ENCODE measurements at places on chromosomes 2 and 18.

GRCh38 chr2:192194866-192195547, at the start of gene TMEFF2:
Gene TMEFF2 (minus strand): TSS chr2:192194933. CDS start chr2:192194524, 409 bp downstream.
- DNase-seq = no peak

GRCh38 chr2:160253440-160254188, 53.5 kb upstream of the ITGB6 start:
- peak; percentile 52 for DNase-seq

GRCh38 chr2:215878476-215879063, 134.8 kb downstream of the MREG start:
- DNase-seq = no peak

- no peak for DNase-seq
Observed at GRCh38 chr18:55818284-55818683, 230.3 kb upstream of the TCF4 start.

GRCh38 chr2:165032559-165032958, 77.2 kb upstream of the SLC38A11 start:
- no peak for DNase-seq

GRCh38 chr18:59665057-59666006, 31.9 kb downstream of the CCBE1 start:
- DNase-seq = no peak

DNA sequence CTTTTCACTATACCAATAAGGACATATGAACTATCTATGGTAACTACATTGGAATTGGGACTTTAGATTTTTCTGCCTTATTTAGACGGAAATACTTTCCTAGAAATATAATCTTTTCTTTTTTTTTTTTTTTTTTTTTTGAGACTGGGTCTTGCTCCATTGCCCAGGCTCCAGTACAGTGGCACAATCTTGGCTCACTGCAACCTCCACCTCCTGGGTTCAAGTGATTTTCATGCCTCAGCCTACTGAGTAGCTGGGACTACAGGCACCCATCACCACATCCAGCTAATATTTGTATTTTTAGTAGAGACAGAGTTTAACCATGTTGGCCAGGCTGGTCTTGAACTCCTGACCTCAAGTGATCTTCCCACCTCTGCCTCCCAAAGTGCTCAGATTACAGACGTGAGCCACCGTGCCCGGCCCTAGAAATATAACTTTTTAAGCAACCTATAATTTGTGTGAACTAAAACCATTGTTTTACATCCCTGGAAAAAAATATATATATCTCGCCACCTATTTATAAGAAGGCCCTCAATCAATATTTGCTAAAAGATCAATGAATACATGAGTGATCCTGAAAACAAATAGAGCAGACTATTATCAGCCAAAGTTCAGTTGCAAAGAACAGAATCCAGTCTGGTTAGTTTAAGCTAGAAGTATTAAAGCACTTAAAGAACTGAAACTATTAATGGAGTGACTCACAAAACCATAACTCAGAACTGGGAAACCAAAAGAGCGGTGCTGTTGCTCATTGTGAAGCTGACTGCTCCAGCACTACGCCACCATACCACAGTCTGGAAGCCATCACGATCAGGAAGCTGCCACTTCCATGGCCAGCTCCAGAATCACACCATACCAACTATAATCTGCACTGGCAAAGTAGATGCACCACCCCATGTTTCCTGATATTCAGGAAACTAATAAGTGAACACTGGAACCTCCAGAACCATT, 8.4 kb upstream of the HNRNPLL start:
- DNase-seq = no peak

- no peak for DNase-seq
Observed at GRCh38 chr2:8644605-8645175, 37.2 kb upstream of the ID2 start.

DNA sequence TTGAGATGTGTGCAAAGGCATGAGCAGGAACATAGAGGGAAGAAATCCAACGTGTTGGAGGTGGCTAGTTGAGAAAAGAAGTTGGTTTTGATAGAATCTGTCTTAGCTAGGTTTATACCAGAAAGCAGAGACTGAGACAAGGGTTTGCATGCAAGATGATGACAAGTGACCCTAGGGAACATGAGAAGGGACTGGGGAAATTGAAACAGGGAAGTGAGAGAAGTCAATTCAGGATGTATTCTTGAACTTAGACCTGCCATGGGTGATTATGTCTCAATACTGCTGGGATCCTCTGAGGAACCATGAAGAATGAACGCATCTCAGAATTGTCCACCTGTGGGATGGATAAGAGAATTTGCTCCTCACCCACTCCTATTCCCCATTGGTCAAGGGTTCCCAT, 20.5 kb downstream of the IL36A start:
- no peak for DNase-seq

DNA sequence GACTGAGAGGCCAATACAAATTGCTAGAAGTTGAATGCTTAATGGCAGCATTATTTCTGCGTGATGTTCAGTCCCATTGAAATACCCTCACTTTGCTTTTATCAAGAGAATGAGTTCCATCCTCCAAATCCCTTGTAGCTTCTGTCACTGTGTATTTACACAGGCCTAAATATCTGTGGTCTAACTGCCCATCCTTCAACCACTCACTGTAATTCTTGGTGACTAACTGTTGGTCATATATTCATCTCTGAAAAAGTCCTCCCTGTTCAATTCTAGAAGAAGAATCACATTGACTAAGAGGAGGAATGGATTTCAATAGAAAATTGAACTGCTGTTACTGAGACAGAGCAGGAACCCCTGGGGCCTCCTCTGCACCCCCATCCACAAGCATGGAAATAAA, 74.2 kb upstream of the L3MBTL4 start:
- no peak for DNase-seq

DNA sequence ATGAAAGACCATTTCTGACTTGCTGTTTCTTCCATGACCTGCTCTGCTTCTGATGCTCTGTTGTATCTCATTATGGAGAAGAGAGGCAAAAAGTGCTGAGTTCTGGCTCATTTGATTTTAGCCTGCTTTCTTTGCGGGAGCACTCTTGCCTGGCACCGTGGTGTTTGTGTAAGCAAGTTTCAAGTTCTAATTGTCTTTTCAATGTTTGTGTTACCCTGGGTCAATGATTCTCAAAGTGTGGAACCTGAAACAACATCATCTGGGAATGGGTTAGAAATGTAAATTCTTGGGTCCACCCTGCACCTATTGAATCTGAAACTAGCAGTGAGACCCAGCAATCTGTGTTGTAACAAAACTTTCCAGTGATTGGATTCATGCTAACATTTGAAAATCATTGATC, 85.5 kb upstream of the STON1 start:
- no peak for DNase-seq

GRCh38 chr2:134670955-134671354, 47.8 kb downstream of the TMEM163 start:
- no peak for DNase-seq

DNA sequence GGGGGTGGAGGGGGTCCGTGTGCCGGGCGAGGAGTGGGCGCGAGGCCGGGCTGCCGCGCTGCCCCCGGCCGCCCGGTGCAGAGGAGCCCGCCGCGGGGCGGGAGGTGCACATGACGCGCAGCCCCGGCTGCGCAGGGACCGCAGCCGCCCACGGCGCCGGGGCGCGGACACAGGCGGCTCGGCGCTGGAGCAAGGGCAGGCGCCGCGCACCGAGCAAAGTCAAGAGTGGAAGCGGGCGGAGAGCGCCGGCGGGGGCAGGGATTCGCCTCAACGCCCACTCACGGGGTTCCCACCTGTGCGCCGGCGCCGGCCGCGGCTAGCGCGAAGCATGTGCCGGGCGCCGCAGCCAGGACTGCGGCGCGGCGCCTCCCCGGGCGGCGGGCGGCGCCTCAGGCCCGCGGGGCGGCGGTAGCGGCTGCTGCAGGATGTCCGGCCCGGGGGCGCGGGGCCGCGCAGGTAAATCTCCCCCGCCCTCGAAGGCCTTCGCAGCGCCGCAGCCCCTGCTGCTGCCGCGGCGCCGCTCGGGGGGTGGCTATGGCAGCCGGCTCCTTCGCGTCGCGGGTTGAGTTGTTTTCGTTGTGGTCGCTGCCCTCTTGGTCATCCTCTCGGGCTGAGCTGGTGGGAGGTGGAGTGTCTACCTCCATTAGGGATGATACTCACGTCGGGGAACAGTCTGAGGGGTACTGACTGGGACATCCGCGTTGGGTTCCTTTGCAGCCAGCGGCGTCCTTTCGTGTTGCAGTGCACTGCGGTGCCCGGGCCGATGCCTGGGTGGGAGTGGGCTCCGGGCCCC, 216.3 kb upstream of the DTNA start:
- DNase-seq = peak; percentile 51

GRCh38 chr18:58451115-58451971, 177.5 kb downstream of the ALPK2 start:
- peak; percentile 84 for DNase-seq

DNA sequence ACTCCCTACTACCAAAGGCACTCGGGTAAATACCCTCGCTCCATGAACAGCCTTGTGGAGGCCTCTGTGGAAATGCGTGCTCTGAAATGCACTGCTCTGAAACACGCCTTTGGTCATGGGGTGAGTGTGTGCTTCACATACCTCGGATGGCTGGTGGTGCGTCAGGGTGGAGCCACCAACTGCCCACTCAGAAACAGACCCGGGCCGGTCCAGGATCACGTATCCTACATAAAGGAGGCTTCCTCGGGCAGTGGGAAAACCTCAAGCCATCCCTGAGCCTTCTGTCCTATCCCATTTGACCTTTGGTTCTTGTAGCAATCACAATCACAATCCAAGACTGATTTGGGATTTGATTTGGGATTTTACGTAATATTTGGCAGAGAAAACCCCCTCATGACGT, 53.5 kb upstream of the ZNF516 start:
- no peak for DNase-seq

DNA sequence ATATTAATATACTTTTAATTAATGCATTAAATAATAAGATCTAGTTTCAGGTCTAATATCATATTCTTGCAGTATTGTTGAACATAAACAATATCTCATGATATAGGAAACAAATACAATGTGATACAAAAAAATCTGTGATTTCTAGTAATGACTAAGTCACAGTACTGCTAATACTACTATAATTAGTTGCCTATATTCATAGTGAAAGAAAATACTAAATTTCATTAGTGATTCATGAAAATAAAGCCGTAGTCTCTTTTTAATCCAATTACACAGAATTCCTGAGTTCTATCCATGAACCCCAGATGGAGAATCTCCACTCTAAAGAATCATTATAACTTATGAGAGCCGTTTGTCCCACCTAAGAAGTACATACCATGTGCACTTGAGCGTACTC, 266.3 kb upstream of the ACVR2A start:
- no peak for DNase-seq

GRCh38 chr2:64461271-64462058, 7.5 kb downstream of the LGALSL start:
- no peak for DNase-seq

DNA sequence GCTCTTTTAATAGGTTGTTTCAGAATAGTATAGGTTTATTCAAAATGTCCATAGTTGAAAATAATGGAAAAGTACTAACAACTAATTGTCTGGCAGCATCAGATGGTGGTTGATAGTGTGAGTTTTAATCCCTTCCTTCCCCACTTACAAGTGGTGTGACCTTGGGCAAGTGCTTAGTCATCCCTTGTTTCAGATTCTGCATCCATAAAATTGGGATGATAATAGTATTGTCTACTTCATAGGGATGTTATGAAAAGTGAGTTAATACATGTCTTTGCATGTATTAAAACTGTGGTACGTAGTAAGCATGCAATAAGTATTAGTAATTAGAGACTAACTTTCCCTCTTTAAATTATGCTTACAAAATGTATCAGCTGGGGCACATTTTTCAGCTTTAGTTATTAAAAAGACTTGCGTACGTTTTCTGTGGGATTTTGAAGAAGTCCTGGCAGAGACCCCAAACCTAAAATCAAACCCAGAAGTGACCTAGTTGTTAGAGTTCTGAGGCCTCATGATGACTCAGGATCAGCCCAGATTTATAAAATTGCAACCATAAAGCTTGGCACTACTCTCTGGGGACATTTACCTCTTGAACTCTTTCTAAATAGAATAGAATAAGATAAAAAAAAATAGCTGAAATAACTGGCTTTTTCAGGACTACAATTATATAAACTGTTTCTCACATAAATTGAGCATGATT, 8.6 kb downstream of the ITGA4 start:
- no peak for DNase-seq

DNA sequence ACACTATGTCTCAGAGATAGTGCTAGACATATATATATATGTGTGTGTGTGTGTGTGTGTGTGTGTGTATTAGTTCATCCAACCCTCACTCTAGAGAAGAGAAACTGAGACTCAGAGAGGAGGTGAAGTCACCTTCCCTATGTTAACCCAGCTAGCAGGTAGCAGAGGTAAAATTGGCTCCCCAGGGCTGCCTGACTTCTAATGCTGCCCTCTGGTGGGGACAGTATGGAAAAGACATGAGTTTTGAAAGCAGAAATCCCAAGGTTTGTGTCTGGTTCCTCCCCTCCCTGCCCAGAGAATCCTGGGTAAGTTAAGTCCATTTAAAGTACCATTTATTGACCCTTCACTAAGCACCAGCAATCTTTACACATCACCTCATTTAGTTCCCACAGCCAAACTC, 137.7 kb downstream of the THNSL2 start:
- no peak for DNase-seq

- no peak for DNase-seq
Observed at GRCh38 chr18:515838-516237, 15.3 kb upstream of the COLEC12 start.

DNA sequence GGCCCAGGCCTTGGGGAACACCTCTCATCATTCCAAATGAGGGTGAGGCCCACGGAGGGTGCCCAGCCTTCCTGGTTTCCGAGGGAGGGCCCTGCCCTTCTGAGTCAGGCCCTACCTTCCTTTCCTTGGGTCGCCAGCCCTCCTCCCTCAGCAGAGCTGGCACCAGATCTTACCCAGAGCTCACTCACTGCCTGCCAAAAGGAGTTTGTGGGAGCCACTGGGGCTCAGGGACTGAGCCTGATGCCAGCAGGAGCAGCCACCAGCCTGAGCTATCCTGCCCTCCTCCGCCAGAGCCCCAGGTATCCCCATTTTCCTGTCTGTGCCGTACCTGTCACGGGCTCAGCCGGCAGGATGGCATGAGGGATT, 64.1 kb downstream of the NRP2 start:
- DNase-seq = no peak

GRCh38 chr18:36302676-36303075, 5.2 kb downstream of the FHOD3 start:
- no peak for DNase-seq

GRCh38 chr2:54601339-54601738, 122.1 kb upstream of the EML6 start:
- DNase-seq = no peak

DNA sequence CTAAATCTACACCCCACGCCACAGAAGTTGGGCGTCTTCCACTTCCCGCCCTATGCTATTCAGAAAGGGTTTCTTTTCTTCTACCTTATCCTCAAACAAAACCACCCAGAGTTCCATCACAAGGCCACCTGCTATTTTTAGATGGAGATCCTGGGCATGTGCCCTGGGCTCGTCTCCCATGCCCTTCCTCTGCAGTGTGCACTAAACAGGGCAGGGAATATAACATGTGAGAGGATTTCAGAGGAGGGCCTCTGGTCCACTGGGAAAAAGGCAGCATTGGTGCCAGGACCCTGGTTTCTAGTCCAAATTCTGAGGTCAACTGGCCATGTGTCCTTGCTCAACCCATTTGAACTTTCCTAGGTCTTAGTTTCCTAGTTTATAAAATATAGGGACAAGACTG, 320.0 kb downstream of the NCKAP5 start:
- no peak for DNase-seq
